Cortex of kidney (tissue), 1 donor: ENCODE measurements at places on chromosomes 7 and 10.

DNA sequence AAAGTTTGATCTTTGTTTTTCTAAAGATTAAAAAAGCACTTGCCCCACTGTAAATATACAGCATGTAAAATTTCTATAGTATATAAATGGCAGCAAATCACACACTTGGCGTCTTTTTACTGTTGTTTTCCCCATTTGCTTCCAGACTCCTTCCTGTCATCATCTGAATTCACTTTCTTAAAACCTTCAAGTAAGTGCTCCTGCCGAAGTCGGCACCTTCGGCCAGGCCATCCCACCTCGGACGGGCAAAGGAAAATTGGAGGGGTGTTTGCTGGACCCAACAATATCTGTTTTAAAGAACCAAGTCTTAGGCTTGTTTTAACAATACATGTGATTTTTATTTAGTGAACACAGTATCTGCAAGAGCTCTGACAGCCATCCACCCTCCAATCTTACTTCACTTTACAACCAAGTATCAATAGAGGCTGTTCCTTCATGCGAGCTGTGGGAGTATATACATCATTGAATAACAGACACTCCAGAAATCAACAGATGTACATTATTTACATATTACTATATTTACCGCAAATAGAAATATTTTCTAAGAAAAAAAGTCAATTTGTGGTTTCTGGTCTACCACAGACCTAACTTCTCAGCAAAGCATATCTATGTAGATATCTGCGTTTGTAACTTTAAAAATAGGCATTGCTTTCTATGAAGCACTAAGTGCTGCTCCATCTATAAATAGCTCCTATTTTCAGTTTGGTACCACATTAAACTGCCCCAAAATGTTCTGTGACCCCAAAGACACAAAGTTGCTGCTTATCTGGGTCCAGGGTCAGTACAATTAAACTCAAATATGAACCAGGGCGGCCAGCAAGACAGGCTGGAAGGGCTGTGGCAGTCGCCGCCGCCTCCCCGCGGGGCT, 110.7 kb downstream of the CYTH3 start:
- no peak for DNase-seq

- no peak for DNase-seq
Observed at GRCh38 chr10:97708976-97709946, 4.3 kb upstream of the MARVELD1 start.

GRCh38 chr10:132121511-132121830, 55.7 kb downstream of the JAKMIP3 start:
- DNase-seq: no peak

DNA sequence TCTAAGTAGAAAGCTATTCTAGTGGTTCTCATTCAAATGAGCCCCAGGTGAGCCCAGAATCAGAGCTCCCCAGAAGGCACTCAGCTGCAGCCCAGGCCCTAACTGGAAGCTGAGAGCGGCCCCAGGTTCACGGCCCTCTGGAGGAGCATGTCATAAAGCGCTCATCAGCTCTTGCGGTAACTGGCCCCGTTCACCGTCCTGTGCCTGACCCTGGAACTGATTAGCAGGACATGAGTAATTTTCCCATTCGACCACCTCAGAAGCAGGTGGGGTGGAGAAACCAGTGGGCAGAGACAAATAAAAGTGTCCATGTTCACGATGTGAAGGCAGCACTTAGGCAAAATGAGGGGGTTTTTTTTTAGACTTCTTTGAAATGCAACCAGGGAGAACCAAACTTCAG, 136.1 kb upstream of the LYZL2 start:
- no peak for DNase-seq

GRCh38 chr10:99329554-99330346, 594 bp downstream of the CNNM1 start:
- DNase-seq: no peak

- no peak for DNase-seq
Observed at GRCh38 chr10:21791276-21791675, 212.3 kb downstream of the DNAJC1 start.

GRCh38 chr10:103528549-103528948, 35.0 kb downstream of the NEURL1 start:
- DNase-seq: no peak

DNA sequence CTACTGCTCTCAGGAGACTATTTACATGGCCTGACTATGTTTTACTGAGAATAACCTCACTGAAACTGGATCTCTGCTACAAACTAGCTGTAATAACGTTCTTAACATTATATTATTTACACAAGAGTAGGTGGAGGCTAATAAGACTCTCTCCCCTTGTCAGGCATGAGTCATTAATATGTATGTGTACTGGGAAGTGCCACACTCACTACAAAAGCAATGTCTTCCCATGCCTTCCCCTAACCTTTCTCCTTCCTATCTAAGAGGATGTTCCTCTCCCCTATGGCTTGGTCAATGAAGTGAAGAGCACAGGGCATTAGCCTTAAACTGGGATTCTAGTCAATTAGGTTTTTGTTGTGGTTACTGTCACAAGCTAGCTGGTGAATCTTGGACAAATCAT, 147.9 kb downstream of the DGKB start:
- no peak for DNase-seq

DNA sequence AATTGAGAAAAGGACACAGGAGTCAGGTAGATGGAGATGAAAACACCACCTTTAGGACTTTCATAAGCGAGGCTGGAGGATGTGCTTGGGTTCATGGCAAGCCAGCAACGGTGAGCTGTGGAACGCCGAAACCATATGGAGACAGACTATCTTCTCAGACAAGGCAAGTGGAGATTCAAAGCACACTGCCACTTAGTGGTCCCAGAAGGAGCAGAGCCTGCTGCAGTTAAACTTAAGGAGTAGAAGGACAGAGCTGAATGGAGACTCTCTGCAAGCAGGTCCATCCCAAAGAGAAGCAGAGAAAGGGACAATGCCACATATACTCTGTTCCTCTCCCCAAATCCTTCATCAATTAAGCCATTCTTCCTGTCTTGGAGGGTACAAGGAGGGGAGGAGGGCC, 236.3 kb upstream of the HABP2 start:
- DNase-seq: no peak

DNA sequence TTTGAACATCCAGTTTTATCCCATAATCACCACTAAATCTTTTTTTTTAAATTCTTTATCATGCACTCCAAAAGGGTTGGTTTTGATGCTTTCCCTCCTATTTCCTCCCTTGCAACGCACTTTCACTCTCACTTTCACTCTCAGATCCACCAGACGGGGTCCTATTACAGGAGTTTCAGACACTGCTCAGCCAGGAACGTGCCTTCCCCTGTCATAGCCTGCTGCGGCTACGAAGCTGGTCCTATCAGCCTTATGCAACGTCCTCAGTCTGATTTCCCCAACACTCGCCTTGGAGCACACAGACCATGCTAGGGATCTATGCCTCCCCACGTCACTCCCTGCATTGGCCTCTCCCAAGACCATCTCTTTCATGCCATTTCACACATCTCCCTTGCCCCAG, 23.4 kb downstream of the ZPBP start:
- no peak for DNase-seq

DNA sequence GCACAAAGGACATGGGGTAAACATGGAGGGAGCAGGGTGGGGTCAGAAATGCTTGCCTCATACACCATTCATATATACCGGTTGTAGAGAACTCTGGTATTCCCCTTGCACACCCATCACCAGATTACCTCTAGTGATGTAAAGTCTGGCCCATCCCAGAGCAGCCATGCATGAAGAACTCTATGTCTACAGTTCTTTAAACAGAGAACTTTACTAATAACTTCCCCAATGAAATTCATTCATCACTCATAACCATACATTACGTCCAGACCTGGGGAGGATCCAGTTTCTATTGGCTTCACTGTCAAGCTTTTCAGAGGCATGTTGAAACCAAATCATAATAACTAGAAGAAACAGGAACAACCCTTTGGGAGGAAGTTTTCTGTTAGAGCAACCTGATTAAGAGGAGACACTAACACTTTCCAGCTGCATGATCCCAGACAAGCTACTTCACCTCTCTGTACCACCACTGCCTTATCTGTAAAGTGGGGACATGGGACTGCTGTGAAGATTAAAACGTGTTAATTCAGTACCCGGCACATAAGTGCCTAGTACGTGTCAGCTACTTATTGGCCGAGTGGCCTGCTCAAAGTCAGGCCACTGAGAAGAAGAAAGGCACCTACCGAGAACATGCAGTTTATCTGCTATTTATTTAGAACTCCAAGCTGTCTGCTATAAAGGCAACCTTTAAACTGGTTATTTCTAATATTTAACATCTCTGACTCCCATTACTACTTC, 59.7 kb downstream of the IGF2BP3 start:
- DNase-seq: no peak

DNA sequence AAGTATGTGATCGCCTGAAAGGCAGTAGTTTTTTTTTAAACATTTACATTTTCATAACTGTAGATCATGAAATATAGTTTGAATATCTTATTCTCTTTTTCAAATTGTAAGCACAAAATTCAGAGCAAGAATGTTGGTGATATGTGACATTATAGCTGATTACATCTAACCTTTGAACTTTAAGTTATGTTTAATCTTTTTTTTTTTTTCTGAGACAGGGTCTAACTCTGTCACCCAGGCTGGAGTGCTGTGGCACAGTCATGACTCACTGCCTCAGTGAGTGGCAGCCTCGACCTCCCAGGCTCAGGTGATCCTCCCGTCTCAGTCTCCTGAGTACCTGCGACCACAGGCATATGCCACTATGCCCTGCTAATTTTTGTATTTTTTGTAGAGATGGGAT, 278.7 kb upstream of the NEBL start:
- DNase-seq: no peak

DNA sequence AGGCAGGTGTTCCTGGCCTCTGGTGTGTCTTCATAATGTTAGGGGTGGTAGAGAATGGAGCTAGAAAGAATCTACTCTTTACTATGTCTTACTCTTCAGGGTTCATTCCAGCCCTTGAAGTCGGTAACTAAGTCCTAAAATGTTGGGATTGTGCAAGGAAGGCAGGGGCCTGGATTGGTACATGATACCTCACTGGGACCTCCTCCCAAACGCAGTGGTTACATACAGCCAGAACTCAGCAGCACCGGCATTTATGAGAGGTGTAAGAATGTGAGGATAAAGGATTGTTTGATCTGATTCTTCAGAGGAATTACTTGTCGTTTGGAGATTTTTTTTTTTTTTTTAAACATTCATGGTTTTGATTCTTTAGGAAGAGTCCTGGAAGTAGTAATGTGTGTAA, 6.9 kb downstream of the COMTD1 start:
- no peak for DNase-seq

DNA sequence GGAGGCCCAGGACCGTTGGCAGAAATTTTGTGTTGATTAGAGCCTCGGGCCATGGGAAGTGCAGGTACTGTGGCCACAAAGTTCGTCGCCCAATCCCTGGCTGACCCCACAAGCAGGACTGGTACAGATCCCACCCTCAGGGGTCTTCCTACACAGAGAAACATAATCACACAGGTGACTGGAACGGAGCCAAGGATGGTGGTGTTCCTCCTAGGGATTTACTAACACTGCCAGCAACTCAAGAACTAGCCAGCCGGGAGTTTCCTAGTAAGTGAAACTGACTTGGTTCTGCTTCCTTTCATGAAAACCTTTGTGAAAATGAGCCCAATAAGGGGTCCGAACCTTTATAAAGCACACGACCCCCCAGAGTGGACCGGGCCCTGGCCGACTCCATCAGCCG, 5.7 kb downstream of the CUX1 start:
- DNase-seq: no peak

GRCh38 chr7:45644237-45644636, 70.1 kb downstream of the ADCY1 start:
- no peak for DNase-seq

DNA sequence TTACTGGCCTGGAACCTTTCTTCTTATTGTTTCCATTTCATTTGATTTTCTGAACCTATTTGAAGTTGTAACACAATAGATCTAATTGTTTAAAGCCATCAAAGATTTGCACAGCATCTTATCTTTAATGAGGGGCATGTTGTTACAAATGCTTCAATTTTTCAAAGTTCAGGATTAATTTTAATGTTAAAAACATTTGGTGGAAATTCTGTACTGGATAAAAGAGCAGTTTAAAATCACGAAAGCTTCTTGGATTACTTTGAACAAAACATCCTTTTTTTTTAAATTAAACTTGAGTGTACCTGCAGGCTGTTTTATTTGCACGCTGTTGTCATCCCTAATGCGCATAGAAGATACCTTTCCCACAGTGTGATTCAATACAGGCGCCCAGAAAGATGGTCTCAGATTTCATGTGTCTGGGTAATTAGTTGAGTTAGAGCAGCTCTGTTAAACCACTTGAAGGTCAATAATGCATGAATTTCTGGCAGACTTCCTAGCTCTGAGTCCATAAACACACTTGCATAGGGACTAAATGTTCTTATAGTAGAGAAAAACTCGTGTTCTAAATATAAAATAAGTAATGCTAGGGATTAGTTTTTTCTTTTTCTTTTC, 29.3 kb upstream of the DDX50 start:
- no peak for DNase-seq

GRCh38 chr7:83921941-83922607, 272.5 kb downstream of the SEMA3A start:
- no peak for DNase-seq

DNA sequence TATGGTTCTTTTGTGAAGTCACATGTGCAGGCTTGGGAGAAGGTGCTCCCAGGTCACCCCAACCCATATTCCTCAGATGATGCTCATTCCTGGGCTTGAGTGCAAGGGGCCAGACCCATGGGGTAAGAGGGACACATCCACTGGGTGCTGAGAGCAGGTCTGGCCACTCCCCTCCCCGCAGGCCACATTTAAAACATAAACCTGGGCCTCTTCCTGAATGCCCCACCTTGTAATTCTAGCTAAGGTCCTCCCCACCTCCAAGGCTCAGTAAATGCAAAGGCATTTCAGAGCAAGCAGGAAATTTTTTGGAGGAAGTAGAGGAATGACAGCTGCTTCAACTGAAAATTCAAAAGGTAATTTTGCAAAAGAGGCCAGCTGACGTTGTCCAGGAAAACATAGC, 172.5 kb downstream of the ARHGAP21 start:
- no peak for DNase-seq

DNA sequence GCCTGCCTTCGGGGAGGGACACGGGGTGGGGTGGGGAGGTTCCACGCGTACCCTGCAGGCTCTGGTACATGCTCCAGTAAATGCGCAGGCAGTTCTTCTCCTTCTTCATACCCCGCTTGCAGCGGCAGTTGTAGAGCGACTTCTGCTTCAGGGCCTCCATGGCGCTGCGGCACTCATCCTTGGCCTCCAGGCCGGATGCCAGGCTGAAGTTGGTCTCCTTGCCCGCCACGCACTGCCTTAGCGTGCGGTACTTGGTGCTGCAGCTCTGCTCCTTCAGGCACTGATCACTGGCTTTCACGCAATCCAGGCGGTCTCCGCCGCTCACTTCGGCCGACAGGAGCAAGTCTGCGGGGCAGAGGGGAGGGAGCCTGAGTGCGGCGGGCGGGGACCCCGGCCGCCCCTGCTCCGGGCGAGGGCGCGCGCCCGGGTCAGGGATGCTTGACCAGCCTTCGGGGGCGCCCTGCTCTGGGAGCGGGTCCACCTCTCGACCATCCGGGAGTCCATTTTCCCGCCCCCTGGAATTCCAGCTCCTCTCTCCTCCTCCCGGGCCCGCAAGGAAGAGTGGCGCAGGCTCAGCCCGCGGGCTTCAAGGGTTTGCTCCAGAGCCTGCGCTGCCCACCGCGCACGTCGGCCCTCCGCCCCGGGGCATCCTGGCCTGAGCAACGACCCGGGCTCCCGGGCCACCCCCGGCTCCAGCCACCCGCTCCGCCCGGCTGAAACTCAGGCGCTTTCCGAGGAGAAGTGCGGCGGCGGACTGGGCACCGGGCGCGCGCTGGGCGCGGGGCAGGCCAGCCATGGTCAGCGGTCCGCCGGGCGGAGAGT, 2.0 kb downstream of the GFRA1 start:
- no peak for DNase-seq

- DNase-seq: no peak
Observed at GRCh38 chr7:33421429-33421828, 292.1 kb downstream of the BBS9 start.

- no peak for DNase-seq
Observed at GRCh38 chr10:94859086-94859485, 79.4 kb upstream of the CYP2C9 start.
